Natural killer cell treated with Interleukin-12 subunit alpha and Interleukin-12 subunit beta and Interleukin-15 and Interleukin-18, amount 100 ng/mL, for 72 hours (primary cell): ENCODE measurements at places on chromosomes 4 and X.

- no peaks in the 10 kb centered on the region for H3K36me3 ChIP-seq
- no peak for DNase-seq
- H3K27me3 ChIP-seq = peaks cover 40% of the 10 kb centered on the region
- H3K4me3 ChIP-seq = peak overlapping the region; percentile 32
Observed at GRCh38 chr4:40750461-40751258, 905 bp downstream of the NSUN7 start.

- no peaks in the 10 kb centered on the region for H3K4me1 ChIP-seq
- H3K4me3 ChIP-seq = no peak overlapping the region
- DNase-seq = no peak
- no peaks in the 10 kb centered on the region for H3K27me3 ChIP-seq
- H3K27ac ChIP-seq = no peak overlapping the region
Observed at GRCh38 chr4:155772459-155773195, 13.8 kb downstream of the GUCY1B1 start.

DNA sequence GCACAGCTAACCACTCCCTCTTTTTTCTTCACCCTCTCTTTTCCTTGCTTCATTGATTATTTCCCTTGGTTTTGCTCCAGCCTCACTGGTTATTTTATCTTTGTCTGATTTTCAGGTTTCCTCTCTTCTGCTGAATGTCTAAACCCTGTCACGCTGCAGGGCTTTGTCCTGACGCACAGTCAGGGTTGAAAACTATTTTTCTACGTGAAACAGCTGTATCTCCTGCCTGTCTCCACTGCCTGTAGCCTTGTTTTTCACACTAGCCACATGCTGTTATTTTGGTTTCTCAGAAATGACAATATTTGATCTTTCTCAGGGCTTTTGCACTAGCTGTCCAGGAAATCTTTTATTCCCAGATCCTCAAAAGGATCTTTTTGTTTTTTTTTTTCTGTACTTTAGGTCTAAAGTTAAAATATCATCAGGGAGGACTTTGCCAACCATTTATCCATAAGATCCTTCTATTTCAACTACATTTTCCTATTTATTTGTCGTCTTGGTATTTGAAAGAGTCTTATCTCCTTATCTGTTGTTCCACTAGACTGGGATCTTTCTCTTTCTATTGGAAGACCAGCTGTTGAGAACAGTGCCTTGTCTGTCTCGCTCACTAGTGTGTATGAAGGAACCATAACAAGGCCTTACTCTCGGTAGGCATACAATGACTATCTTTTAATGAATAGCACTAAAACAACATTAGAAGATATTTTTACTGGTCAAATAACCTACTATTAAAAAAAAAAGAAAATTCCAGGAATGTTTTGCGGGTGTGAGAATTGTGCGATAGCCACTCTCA, 164.3 kb downstream of the PDHA2 start:
- no peaks in the 10 kb centered on the region for H3K27me3 ChIP-seq
- H3K4me1 ChIP-seq = no peaks in the 10 kb centered on the region
- DNase-seq = no peak
- no peak overlapping the region for H3K27ac ChIP-seq

- no peak overlapping the region for H3K27ac ChIP-seq
- H3K36me3 ChIP-seq = no peaks in the 10 kb centered on the region
- H3K27me3 ChIP-seq = peaks cover 8% of the 10 kb centered on the region
- H3K4me3 ChIP-seq = no peak overlapping the region
Observed at GRCh38 chr4:40333921-40334352, 1.2 kb upstream of the CHRNA9 start.

GRCh38 chrX:5163663-5164062, 1065.0 kb downstream of the NLGN4X start:
- H3K36me3 ChIP-seq = no peaks in the 10 kb centered on the region
- H3K27ac ChIP-seq = no peak overlapping the region
- H3K4me3 ChIP-seq = no peak overlapping the region
- H3K4me1 ChIP-seq = no peaks in the 10 kb centered on the region

DNA sequence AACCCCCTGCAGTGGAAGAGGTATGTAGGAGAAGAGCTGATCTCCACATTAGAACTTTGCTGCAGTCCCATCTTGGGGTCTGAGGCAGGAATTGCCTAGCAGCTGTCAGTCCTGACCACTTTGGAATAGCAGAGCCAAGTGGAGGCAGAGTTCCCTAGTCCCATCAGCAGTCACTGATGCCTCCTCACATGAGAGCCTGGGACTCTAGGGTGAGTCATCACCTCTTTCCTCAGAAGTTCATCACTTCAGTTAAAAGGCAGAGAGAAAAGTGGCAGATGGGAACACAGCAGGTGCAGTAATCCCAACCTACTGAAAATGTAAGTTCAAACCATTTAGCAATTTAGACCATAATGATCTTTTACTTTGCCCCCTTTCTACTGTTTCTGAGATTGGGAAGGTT, 73.9 kb upstream of the MED14 start:
- H3K4me3 ChIP-seq = no peak overlapping the region
- H3K27ac ChIP-seq = no peak overlapping the region
- H3K27me3 ChIP-seq = peaks cover 7% of the 10 kb centered on the region
- no peaks in the 10 kb centered on the region for H3K36me3 ChIP-seq

DNA sequence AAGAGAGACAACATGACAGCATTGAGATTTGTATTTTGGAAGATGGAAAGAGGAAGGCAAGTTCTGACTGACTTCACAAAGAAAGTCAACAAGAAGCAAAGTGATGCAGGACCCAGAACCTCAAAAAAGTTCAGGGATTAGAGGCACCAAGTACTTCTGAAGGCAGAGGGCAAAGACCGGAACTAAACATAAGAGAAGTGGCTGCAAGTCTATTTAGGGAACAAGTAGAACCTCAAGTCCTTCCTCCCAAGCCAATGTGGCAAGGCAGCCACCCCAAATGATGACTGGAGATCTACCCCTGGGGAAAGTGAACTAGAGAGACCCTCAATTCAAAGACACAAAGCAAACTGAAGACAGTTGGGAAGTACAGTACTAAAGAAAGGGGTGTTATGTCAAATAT, 46.6 kb downstream of the SLC39A8 start:
- no peak overlapping the region for H3K27ac ChIP-seq
- peaks cover 5% of the 10 kb centered on the region for H3K4me1 ChIP-seq
- peaks cover 24% of the 10 kb centered on the region for H3K36me3 ChIP-seq
- no peak overlapping the region for H3K4me3 ChIP-seq

GRCh38 chrX:29233592-29234183, 646.4 kb downstream of the IL1RAPL1 start:
- DNase-seq = no peak
- no peak overlapping the region for H3K27ac ChIP-seq
- H3K36me3 ChIP-seq = no peaks in the 10 kb centered on the region

GRCh38 chr4:159487284-159487747, 384.4 kb downstream of the RAPGEF2 start:
- H3K4me1 ChIP-seq = no peaks in the 10 kb centered on the region
- H3K36me3 ChIP-seq = no peaks in the 10 kb centered on the region
- no peak for DNase-seq
- no peak overlapping the region for H3K4me3 ChIP-seq

DNA sequence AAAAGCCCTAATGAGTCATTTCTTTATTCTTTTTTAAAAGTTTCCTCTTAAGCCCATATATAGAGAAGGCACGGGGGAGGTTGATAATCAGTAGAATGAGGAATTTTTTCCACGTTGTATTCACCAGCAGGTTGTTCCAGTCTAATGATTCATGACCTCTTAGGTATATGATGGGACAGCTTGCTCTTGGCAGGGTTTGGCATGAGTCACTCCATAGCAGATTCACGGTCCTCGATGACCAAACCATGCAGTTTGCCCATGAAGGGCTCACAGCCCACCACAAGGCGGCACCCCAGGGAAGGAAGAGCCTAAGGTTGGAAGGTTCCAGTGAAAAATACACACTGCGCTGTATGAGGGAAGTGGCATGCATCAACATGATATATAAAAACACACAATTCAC, 623.8 kb upstream of the DIPK2B start:
- peaks cover 4% of the 10 kb centered on the region for H3K4me1 ChIP-seq
- no peak overlapping the region for H3K4me3 ChIP-seq
- H3K27ac ChIP-seq = peak overlapping the region; percentile 36
- no peak for DNase-seq
- H3K36me3 ChIP-seq = no peaks in the 10 kb centered on the region

- H3K36me3 ChIP-seq = no peaks in the 10 kb centered on the region
- no peak overlapping the region for H3K4me3 ChIP-seq
- no peaks in the 10 kb centered on the region for H3K27me3 ChIP-seq
Observed at GRCh38 chr4:86818841-86819240, 30.3 kb downstream of the SLC10A6 start.

GRCh38 chr4:77072195-77072753, 3.5 kb downstream of the CCNI start:
- peaks cover 48% of the 10 kb centered on the region for H3K4me1 ChIP-seq
- H3K36me3 ChIP-seq = no peaks in the 10 kb centered on the region
- H3K4me3 ChIP-seq = no peak overlapping the region
- H3K27ac ChIP-seq = peak overlapping the region; percentile 40
- no peaks in the 10 kb centered on the region for H3K27me3 ChIP-seq
- DNase-seq = no peak

DNA sequence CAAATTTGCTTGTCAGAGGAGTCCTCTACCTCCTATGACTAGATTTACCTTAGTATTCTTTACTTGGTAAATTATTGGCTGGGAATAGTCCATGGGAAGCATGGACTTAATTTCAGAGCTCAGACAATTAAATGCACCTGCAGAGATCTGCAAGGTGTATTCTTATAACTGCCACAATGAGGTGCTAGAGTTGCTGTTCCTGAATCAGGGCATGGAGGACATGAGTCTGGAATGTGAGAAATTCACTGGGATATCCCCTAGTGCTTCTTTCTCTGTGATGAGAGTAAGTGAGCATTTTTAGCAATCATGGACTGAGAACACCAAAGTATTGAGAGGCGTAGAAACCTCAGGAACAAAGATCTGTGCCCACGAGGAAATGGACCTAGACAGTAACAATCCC, 32.9 kb upstream of the GRID2 start:
- no peak overlapping the region for H3K4me3 ChIP-seq
- DNase-seq = no peak
- H3K4me1 ChIP-seq = no peaks in the 10 kb centered on the region
- no peaks in the 10 kb centered on the region for H3K27me3 ChIP-seq
- peaks cover 15% of the 10 kb centered on the region for H3K36me3 ChIP-seq

DNA sequence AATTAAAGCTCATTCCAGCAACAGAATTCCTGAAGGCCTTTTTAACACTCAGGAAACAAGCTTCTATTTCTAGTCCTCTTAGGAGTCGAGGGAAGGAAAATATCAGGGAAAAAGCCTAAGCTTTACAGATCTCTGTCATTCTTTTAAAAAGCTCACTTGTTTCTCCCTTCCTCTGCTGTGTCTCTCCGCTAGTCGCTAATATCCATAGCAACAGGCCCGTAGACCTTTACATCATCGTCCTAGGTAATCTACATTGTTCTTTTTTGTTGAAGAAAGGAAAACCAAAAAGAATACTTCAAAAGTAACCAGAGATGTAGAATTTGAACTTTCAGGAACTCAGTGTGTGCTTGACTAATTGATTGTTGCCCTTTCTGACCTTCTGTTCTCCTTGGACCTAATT, 45.9 kb upstream of the MTMR1 start:
- no peak for DNase-seq
- H3K27ac ChIP-seq = no peak overlapping the region
- no peak overlapping the region for H3K4me3 ChIP-seq
- peaks cover 12% of the 10 kb centered on the region for H3K36me3 ChIP-seq
- H3K4me1 ChIP-seq = no peaks in the 10 kb centered on the region
- H3K27me3 ChIP-seq = peaks cover 12% of the 10 kb centered on the region

DNA sequence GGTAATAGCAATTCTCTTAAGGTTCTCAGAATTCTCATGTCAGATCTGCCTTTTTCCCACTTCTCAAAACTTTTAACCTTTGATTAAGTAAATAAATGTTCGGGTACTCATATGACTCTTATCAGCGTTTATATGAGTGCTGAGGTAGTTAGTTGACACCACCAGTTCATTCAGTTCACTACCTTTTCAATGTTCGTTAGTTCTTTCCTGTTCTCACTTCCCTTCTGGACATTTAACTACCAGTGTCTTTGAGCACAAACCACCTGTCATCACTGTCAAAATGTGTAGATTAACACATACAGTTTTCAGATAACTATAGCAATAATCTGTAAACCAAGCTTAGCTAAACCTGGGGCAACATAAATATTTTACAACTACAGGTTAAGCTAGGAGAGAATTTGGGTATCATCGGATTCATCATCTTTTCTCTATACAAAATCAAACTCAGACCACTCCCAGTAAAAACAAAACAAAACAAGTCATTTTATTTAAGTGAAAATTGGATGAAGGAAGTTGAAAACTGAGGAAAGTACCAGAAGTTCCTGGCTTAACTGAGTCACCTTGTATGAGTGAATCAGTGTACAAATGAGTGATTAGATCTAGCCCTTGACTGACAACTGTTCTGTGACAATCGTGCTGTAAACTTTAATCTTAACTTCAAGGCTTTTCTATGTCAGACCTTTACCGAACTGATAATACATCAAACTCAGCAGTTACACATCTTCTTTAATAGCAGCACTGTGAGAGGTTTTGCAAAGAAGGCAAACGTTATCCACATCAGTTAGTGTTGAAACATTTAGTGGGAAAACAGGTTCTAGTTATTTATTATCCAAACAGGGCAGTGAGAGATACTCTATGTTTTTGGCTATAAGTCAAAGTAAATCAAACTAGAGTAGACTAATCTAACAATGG, 41.9 kb downstream of the ARHGEF38 start:
- H3K4me1 ChIP-seq = no peaks in the 10 kb centered on the region
- DNase-seq = no peak
- H3K4me3 ChIP-seq = no peak overlapping the region
- no peaks in the 10 kb centered on the region for H3K36me3 ChIP-seq
- H3K27ac ChIP-seq = no peak overlapping the region

DNA sequence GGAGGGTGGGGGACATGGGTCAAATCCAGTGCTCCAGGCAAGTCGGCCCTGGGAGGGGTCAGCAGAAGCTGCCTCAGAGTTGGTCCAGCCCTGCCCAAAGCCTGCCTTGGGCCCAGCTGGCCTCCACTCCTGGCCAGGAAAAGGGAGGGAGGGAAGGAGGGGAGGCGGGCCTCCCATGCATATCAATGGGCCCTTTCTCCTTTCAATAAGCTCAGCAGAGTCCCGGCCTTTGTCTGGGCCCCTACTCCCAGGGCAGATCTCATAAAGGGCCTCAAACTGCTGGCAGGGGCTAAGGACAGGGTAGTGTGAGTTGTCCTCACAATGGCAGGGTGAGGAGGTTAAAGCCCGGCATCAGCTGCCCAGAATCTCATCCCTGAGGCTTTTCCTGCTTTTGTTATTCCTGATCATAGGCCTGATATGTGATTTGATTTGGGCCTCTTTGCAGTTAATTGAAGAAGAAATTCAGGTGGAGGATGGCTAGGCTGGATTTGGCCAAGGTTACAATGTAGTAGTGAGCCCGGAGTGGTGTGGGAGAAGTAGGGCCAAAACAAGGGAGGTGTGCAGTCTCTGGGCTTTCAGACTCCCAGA, 121.1 kb upstream of the ATP6AP2 start:
- no peaks in the 10 kb centered on the region for H3K4me1 ChIP-seq
- DNase-seq = no peak
- peaks cover 30% of the 10 kb centered on the region for H3K27me3 ChIP-seq

GRCh38 chr4:168917138-168917779, 92.8 kb downstream of the CBR4 start:
- H3K4me3 ChIP-seq = no peak overlapping the region
- no peaks in the 10 kb centered on the region for H3K27me3 ChIP-seq
- no peak for DNase-seq
- H3K36me3 ChIP-seq = no peaks in the 10 kb centered on the region
